ENCODE measurements at places on chromosomes 4 and X. TPM values are rescaled to one million over a fixed set of nuclear protein-coding genes. Genes with fewer than 3 reads are reported as not detected.

GRCh38 chrX:131741103-131741581 lies 197.3 kb downstream of the OR13H1 start:
- no peak for DNase-seq

DNA sequence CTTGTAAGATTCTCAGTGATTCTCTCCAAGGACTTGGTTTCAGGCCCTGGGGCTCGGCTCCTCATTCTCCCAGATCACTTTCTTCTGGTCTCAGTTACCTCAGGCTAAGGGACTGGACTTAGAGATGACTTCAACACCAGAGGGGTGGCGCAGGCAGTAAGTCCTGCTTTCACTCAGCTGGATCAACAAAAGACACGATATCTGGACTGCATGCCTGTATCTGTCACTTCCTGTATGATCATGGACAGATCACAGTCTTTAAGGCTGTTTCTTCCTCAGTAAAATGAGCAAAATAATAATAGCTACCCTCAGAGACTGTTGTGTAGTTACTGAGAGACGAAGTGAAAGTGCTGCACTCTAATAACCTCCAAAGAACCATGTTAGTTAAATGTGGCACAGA lies 19.5 kb upstream of the CXCR3 start:
- DNase-seq, result no peak

Gene FGF5
- 2.5 TPM for total RNA-seq

DNA sequence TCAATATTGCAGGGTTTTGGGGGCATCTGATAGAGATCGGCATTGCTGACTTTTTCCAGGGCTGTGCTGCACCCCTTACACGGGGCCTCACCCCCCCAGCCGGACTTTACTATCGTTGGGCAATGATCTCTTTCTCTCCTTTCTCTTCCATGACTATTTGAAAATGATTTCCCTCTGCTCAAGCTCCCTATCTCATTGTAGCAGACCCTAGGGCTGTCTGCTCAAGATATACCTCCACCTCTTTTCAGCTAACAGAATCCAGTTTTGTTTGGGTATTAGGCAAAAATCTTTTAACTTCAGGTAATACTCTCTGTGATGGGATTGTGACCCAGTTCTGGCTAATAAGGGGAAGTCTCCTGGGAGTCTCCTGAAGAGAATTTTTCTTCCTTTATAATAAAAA lies 43.5 kb upstream of the ATP6AP2 start:
- DNase-seq, result no peak

- DNase-seq, result no peak
These were observed 34.4 kb downstream of the RWDD4 start for GRCh38 chr4:183624548-183624947.

Gene FMR1NB
- not detected for total RNA-seq
